Stimulated activated CD4-positive, alpha-beta T cell treated with anti-CD3 and anti-CD28 coated beads, Interleukin-1b, Interleukin-23, amount 100 ng/mL, for 4 hours (primary cell): ENCODE measurements at places on chromosomes 1 and 21.

DNA sequence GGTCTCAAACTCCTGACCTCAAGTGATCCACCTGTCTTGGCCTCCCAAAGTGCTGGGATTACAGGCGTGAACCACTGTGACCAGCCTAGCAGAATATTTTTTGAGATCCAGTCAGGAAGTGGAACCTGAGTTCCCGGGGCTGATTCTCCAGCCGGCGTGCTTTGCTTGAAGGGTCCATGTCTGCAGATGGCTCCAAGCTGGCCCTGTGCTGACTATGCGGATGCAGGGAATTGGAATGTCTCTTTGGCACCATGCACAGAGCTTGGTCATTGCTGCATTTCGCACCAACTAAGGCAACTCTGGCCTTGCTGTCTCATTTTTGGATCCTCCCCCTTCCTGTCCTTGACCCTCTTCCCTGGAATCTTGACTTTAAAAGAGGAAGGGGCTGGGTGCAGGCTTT is 28.1 kb downstream of the ARHGEF10L start:
- no peak for DNase-seq

- no peak for DNase-seq
Observed at GRCh38 chr1:11414926-11415538, 63.9 kb upstream of the DISP3 start.

- DNase-seq: no peak
Observed at GRCh38 chr1:224070521-224070920, 43.4 kb upstream of the FBXO28 start.

- DNase-seq: no peak
Observed at GRCh38 chr1:212186427-212187207, 98.6 kb upstream of the PPP2R5A start.

GRCh38 chr1:150066838-150067183 is 765 bp upstream of the VPS45 start:
- peak; percentile 9 for DNase-seq

DNA sequence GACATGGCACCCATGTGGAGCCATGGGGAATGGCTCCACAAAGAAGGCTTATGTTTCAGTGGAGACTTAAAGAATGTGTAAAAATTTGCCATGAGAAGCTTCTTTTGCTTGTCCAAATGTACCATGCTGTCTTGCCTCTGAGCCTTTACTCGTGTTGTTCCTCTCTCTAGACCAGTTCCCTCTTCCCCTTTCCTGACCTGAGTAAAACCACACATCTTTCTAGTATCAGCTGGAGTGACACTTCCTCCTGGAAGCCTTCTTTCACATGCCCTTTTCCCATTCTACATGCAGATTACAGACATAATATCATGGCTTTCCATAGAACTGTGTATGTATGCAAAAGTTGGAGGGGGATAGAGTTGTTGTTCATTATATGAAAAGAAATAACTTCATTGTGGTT is 13.6 kb upstream of the GPX7 start:
- DNase-seq: no peak

DNA sequence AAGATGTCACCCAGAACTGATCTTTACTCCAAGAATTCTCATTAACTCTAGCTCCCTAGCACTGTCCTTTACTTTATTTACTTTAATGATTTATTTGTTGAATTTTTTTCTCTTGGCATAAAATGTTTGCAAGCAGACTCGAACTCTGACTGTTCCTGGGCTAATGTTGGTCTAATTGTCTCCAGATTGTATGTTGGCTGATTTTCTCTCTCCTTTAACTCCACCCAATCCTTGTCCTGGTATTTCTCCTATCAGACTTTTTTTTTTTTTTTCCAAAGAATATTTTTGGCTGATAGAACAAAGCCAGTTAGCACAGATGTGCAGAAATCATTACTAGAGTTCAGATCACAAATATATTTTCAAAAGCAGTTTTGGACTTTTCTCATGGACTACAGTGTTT is 82.6 kb downstream of the ATF6 start:
- no peak for DNase-seq

- DNase-seq: no peak
Observed at GRCh38 chr1:63906047-63906704, 132.4 kb downstream of the ROR1 start.

DNA sequence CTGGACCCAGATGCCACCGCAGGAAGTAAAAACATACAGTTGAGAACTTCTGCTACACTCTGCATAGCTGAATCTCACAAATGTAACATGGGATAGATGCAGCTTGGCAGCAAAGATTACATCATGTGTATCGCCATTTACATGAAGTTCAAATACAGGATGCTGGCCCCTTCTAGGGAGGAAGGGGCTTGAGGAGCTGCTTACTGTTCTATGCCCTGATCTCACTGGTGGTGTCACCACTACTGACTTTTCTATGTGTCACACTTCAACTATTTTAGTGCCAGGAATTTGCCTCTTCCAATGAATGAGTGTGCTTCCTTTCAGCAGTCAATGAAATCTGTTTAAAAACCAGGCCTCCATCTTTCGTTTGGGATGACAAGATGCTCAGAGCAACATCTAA is 31.1 kb downstream of the MRAP start:
- DNase-seq: no peak

DNA sequence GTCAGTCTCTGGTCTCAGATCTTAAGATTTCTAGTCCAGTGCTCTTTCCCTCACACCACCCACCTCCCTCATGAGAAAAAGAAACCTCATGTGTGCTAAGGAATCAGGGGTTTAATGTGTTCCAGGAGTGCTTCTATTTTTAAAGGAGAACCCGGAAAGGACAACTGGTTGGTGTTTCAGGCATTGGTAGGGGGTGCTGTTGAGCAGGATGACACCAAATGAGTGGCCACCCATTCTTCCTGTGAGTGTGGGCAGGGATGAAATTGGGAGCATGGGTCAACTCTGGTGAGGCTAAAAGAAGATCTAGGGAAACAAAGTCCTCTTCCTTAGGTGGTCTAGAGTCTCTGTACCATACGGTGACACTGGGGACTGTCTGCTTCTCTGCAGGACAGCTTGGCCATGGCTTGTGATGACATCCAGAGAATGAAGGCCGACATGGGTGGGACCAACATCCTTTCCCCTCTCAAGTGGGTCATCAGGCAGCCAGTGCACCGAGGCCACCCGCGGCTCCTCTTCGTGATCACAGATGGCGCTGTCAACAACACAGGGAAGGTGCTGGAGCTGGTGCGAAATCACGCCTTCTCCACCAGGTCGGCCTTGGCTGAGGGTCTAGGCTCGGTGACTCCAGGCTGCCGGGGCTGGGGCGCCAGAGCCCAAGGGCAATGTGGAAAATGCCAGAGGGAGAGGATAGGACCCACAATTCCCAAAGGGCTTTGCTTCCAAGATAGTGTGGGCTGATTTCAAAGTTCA is 39.3 kb downstream of the VWA5B1 start:
- DNase-seq: no peak

DNA sequence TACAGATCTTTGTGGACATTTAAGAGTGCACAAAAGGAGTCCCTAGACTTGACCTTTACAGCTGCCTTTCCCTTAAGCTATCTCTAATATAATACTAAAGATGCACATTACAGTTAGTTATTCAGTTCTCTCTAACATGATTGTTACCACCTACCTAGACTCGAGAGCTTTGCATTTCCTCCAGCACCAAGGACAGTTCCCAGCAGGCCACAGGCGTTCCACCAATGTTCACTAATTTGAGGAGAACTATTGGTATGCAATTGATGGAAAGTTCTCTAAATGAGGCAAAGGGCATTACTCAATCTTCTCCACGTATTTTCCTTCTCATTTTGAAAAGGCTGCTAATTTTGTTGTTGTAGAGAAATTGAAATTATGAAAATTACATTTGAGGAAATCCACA is 5.4 kb upstream of the NTNG1 start:
- DNase-seq: no peak

GRCh38 chr1:245753807-245754206 is 599.0 kb downstream of the KIF26B start:
- DNase-seq: no peak

DNA sequence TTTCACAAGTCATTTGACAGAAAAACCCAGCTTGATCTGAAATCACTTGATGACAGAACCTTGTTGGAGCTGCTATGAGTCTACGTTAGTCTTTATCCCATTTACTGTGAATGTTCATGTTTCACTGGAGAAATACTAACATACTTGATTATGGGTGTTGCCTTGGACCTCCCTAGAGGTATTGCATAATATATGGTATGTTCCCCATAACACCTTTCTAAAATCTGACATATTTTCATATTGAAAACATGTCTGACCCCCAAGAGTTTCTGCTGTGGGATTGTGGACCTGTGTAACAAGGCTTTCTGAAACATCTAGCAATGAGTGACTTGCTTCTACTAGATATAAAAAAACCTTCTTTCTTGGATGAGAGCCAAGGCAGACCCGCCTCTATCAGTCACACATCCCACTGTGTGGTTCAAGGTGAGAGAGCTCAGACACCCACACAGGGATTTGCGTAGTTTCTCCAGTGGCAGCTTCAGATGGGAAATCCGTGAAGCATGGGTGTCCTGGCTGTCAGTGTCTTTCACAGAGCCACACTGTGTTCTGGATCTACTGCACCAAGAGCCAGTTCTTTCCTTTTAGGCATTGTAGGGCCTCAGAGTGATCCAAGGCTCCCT is 4.6 kb downstream of the NENF start:
- no peak for DNase-seq

DNA sequence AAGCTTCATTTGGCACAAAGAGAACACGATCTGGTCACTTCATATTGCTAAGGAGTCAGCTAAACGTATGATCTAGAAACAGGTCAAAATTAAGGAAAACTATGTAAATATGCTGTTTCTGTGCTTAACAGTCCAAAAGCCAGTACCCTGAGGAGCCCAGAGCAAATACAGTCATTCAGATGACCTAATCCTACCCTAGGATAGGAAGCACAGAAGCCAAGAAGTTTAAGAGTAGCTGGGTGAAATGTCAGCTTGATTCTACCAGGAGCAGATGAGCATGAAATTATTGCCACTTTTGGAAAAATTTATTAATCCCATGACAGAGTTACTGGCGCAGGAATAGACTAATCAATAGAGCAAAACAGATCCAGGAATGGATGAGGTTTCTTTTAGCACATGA is 18.3 kb downstream of the SORT1 start:
- no peak for DNase-seq
